ENCODE measurements at places on chromosomes 7 and 10.

- DNase-seq: no peak
These were observed 217.2 kb upstream of the MKLN1 start for GRCh38 chr7:131110297-131111080.

- no peak for DNase-seq
These were observed 218.1 kb downstream of the TSPAN12 start for GRCh38 chr7:120639884-120640283.

DNA sequence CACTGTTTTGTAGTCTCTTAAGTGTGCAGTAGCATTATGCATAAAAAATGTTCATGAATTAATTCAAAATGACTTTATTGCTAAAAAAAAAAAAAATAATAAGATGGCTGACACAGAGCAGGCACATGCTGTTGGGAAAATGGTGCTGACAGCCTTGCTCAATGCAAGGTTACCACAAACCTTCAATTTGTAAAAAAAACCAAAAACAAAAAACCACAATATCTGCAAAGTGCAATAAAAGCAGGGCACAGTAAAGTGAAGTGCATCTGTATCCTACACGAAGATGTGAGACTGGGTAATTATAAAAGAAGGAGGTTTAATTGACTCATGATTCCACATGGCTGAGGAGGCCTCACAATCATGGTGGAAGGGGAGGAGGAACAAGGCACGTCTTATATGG lies 185.8 kb downstream of the USP6NL start:
- DNase-seq: no peak

- no peak for DNase-seq
These were observed 13.5 kb downstream of the OR9A2 start for GRCh38 chr7:143013473-143013872.

DNA sequence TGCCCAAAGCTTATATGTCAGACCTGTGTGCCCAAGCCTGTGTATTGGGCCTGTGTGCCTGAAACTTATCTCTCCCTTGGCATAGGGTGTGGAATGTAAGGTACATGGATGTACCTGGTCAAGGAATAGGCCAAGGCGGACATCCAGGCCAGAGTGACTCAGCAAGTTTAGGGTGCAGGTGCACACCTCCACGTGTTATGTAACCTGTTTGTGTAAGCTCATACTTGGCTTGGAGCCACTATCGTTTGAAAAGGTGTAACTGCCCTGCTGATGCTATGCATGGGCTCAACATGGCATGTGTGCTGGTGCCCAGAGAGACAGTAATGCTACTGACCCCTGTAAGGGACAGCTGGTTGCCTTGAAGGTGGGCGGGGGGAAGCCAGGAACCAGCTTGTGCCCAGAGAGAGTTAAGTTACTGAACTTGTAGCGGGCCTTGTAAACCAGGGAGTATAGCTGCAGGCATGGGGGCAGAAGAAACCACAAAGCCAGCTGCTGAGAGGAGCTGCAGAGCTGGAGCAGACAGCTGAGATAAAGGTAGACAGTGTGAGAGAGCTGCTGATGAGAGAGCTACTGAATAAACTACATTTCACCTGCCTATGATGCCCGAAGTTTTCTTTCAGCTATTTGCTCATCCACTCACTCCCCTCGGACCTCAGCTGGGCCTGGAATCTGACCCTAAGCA lies 656.4 kb upstream of the ZWINT start:
- no peak for DNase-seq

- no peak for DNase-seq
These were observed 64.8 kb upstream of the PRKAR2B start for GRCh38 chr7:106979551-106980357.

DNA sequence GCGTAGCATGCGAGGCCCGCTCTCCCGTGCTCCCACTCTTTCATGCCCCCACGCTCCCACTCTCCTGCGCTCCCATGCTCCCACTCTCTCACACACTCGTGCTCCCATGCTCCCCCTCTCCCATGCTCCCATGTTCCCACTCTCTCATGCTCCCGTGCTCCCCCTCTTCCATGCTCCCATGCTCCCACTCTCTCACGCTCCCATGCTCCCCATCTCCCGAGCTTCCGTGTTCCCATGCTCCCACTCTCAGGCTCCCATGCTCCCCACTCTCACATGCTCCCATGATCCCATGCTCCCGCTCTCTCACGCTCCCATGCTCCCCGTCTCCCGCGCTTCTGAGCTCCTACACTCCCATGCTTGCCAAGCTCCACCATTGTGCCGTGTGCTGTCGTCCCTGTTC lies 84.4 kb upstream of the ANLN start:
- DNase-seq: no peak

GRCh38 chr10:69869291-69869961 lies 67.7 kb downstream of the COL13A1 start:
- no peak for DNase-seq

All from cortex of kidney (tissue), 1 donor.